Stimulated activated CD4-positive, alpha-beta T cell treated with anti-CD3 and anti-CD28 coated beads, TNF-alpha, amount 100 ng/mL, for 4 hours (primary cell): ENCODE measurements at places on chromosomes 12 and 14.

DNA sequence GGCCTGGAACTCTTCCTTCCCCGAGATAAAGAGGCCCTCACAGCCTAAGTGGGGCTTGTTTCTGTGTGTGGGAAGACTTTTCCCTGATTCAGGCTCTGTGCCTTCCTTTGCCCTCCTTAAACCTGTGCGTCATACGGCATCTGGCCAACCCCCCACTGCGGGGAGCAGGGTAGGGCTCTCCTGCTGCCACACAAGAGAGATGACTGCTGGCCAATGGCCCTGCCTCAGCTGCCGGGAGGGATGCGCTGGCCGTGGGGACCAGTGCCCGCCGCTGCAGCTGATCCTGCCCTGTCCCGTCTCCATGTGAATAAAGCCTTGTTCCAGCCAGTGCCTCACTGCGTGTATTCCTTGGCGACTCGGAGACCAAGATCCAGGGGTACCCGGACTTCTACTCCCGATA lies 42.5 kb upstream of the BEGAIN start:
- no peak for DNase-seq

DNA sequence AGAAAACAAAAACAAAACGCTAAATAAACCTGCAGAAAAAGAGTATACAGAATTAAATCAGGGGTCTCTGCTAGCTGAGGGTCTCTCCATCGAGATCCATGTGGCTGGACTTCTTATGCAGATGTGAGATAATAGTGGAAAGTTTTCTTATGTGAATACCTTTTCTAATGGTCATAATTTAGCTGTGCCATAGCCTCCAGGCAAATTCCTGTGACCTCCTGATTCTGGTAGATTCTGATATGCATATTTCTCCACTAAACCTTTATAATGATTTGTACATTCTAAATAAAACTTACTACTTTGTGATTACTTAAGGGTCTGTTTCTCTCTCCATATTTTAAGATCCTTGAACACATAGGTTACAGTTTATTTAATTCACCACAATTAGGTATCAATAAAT lies 1002.6 kb downstream of the GALC start:
- no peak for DNase-seq

GRCh38 chr14:82075566-82075965 lies 541.9 kb upstream of the SEL1L start:
- DNase-seq = no peak

GRCh38 chr12:85632390-85632789 lies 203.8 kb downstream of the RASSF9 start:
- DNase-seq = no peak

GRCh38 chr12:92863251-92863650 lies 65.8 kb downstream of the EEA1 start:
- DNase-seq = no peak
